ENCODE measurements at places on chromosomes 2 and 18.

GRCh38 chr2:204110338-204110741, 173.8 kb downstream of the ICOS start:
- H3K4me3 ChIP-seq, result peak overlapping the region; percentile 64
- peak; percentile 89 for DNase-seq
- peaks cover 77% of the 10 kb centered on the region for H3K4me1 ChIP-seq
- H3K27me3 ChIP-seq, result peaks cover 8% of the 10 kb centered on the region
- peak overlapping the region; percentile 80 for H3K27ac ChIP-seq
- H3K36me3 ChIP-seq, result peaks cover 4% of the 10 kb centered on the region

- no peaks in the 10 kb centered on the region for H3K36me3 ChIP-seq
- no peaks in the 10 kb centered on the region for H3K4me1 ChIP-seq
- no peak overlapping the region for H3K27ac ChIP-seq
- no peaks in the 10 kb centered on the region for H3K27me3 ChIP-seq
- H3K4me3 ChIP-seq, result no peak overlapping the region
Measured at GRCh38 chr2:138274421-138275291, 226.9 kb upstream of the SPOPL start.

GRCh38 chr2:18966131-18966530, 376.8 kb upstream of the NT5C1B start:
- H3K4me1 ChIP-seq, result no peaks in the 10 kb centered on the region
- no peaks in the 10 kb centered on the region for H3K36me3 ChIP-seq
- DNase-seq, result no peak
- H3K4me3 ChIP-seq, result no peak overlapping the region

DNA sequence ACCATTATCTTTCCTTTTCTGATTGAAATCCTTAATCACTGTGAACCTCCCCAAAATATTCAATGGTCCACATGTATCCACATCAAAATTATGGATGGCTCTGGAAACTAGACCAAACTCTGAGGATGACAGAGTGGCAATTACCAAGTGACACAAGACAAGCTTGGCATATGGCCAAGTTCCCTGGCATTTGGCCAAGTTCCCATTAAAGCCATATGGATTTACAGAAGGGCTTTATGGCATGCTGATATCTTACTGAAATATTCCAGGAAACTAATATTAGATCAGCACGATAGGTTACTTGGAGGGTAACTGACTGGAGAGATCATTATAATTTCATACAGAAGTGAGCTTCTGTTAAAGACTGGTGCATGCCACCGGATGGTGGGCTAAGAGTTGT, 21.9 kb upstream of the CERS6 start:
- no peaks in the 10 kb centered on the region for H3K36me3 ChIP-seq
- no peak for DNase-seq
- H3K27me3 ChIP-seq, result peaks cover 2% of the 10 kb centered on the region

DNA sequence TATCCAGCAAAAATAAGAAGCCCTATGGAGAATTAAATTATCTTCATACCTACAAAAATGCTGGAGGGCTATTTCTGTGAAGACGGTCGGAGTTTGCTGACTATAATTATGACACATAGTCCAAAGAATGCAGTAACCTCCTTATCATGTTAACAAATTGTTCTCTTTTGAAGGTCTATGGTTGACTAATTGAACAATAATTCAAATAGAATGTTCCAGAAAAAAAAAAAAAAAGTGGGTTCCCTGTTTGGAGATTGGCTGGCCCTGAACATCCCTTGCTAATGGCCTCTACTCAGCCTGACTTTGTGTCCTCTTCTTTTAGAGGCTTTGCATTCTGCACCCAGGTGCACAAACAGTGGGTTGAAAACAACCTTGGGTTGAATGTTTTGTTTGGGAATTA, 82.8 kb upstream of the CCBE1 start:
- peaks cover 10% of the 10 kb centered on the region for H3K27me3 ChIP-seq
- no peaks in the 10 kb centered on the region for H3K36me3 ChIP-seq
- no peaks in the 10 kb centered on the region for H3K4me1 ChIP-seq
- DNase-seq, result no peak
- no peak overlapping the region for H3K4me3 ChIP-seq
- H3K27ac ChIP-seq, result no peak overlapping the region

- no peak overlapping the region for H3K27ac ChIP-seq
- no peaks in the 10 kb centered on the region for H3K4me1 ChIP-seq
- no peaks in the 10 kb centered on the region for H3K27me3 ChIP-seq
- no peak overlapping the region for H3K4me3 ChIP-seq
- H3K36me3 ChIP-seq, result no peaks in the 10 kb centered on the region
- no peak for DNase-seq
Measured at GRCh38 chr2:62895632-62896009, 155.0 kb upstream of the OTX1 start.

DNA sequence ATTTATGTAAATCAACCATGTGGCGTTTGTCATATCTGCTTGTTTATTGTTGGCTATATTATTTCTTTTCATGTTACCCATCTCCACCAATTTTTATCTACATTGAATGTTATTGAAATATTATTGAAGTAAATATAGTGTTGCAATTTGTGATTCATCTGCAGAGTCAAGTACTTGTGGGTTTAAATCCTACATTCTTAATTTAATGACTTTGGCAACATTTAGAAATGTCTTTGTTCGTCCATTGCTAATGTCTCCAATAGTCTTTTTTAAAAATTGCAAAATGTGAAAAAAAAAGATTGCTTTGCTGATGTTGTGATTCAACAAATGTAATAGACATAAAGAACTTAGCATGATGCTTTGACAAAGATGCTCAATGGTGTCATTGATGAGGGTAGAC, 1572.8 kb upstream of the PIK3C3 start:
- H3K36me3 ChIP-seq, result no peaks in the 10 kb centered on the region
- H3K27me3 ChIP-seq, result no peaks in the 10 kb centered on the region
- no peak overlapping the region for H3K4me3 ChIP-seq
- no peak overlapping the region for H3K27ac ChIP-seq
- no peak for DNase-seq
- no peaks in the 10 kb centered on the region for H3K4me1 ChIP-seq

DNA sequence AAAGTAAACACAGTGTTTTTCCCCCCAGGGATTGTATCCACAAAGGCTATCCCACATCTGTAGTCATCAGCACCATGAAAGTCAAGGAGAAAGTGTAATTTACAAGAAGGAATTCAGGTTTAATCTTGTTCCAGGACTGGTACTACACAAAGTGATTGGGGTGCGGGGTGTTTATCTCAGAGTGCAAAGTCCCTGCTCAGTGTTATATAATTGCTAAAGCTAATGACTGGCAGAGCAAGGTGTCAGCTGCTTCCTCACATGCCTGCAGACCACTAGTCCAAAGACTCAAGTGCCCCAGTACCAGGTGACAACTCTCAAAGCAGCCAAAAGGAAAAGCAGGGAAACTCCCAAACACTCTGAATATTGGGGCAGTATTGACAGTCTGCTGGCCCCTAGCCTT, 40.4 kb upstream of the PDCL3 start:
- H3K4me3 ChIP-seq, result no peak overlapping the region
- H3K27ac ChIP-seq, result no peak overlapping the region
- no peaks in the 10 kb centered on the region for H3K4me1 ChIP-seq
- peaks cover 1% of the 10 kb centered on the region for H3K27me3 ChIP-seq
- H3K36me3 ChIP-seq, result no peaks in the 10 kb centered on the region

GRCh38 chr2:198973181-198973580, 484.6 kb downstream of the SATB2 start:
- no peaks in the 10 kb centered on the region for H3K36me3 ChIP-seq

DNA sequence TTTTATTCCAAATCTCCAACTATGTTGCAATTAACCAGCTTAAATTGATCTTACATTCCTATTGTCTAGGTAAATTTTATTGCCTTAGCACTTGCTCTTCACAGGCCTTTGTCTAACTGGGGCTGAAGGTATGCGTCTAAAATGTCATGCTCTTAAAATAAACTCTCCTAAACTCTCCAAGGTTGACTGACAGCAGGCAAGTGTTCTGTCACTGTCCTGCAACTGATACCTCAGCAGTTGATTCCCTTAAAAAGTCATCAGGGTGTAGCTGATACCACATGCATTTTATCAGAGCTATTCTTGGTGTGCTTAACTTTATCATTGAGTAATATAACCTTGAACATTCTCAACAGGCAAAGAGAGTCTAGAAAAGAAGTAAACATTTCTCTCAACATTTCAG, 680 bp downstream of the TTN start:
- no peak overlapping the region for H3K4me3 ChIP-seq
- DNase-seq, result no peak
- no peaks in the 10 kb centered on the region for H3K36me3 ChIP-seq

DNA sequence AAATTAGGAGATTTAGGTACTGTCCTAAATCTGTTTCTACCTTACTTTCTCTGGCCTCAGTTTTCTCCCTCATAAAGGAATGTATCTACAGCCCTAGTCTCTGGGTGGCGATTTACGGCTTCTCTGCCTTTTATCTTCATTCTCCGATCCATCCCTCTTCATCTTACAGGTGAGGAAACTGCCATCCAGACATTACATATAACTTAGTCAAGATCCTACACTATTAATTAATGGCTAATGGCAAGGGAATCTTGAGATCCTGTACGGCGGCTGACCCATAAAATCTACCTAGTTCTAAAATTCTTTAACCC, 386 bp upstream of the YIPF4 start:
- peaks cover 13% of the 10 kb centered on the region for H3K36me3 ChIP-seq
- peaks cover 5% of the 10 kb centered on the region for H3K27me3 ChIP-seq
- no peak for DNase-seq
- peak overlapping the region; percentile 88 for H3K27ac ChIP-seq
- peak overlapping the region; percentile 81 for H3K4me3 ChIP-seq
- H3K4me1 ChIP-seq, result peaks cover 22% of the 10 kb centered on the region

- no peak overlapping the region for H3K4me3 ChIP-seq
- H3K27me3 ChIP-seq, result no peaks in the 10 kb centered on the region
- DNase-seq, result no peak
- no peaks in the 10 kb centered on the region for H3K4me1 ChIP-seq
Measured at GRCh38 chr2:206311026-206311425, 36.6 kb downstream of the ZDBF2 start.

DNA sequence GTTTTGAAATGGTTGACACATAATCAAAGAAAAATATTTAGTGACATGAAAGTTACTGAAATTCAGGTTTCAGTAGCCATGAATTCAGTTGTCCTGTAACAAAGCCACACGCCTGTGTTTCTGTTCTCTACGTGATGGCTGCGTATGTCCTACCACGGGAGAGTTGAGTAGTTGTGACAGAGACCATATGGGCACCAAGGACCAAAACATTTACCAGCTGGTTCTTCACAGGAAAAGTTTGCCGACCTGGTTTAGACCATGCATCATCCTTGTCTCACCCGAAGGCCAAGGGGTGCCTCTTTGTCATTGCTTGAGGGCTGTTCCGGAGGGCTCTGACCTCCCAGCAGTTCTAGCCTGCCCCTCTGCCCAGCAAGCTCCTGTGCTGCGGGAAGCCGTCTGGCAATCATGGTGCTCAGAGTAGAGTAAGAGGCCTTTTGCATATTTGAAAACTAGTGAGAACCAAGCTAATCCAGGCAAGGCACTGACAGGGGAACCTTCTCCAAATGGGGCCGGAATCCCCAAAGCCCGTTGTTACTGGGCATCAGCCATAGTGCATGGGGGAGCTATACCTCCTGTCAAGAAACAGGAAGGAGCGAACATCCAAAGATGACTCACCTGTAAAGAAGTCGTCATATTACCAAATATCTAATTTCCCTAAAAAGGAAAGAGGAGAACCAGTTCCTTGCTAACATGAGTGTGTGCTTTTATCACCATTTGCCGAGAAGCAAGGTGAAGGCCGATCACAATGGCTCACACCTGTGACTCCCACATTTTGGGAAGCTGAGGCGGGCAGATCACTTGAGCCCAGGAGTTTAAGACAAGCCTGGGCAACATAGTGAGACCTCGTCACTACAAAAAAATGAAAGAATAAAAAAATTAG, 92.6 kb upstream of the RAB12 start:
- H3K4me1 ChIP-seq, result no peaks in the 10 kb centered on the region
- no peak overlapping the region for H3K4me3 ChIP-seq
- no peaks in the 10 kb centered on the region for H3K36me3 ChIP-seq
- DNase-seq, result no peak

DNA sequence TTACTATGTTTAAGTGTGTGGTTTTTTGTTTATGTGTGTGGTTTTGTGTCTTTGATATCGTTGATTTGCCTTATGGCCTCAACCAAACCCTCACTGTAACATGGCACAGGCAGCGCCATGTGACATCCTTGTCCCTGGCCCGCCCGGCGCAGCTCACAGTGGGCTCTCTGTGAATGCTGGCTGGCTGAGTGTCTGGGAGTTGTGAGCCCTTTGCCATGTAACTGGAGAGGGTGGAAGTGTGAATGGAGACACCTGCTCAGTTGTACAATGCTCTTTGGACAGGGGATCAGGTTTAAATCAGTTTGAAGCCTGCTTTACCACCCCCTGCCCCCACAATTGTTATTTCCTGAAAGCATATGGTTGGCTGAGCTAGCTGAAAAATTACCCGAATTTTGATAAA, 41.8 kb downstream of the TCF7L1 start:
- peaks cover 11% of the 10 kb centered on the region for H3K4me1 ChIP-seq
- H3K4me3 ChIP-seq, result no peak overlapping the region
- H3K27ac ChIP-seq, result no peak overlapping the region

DNA sequence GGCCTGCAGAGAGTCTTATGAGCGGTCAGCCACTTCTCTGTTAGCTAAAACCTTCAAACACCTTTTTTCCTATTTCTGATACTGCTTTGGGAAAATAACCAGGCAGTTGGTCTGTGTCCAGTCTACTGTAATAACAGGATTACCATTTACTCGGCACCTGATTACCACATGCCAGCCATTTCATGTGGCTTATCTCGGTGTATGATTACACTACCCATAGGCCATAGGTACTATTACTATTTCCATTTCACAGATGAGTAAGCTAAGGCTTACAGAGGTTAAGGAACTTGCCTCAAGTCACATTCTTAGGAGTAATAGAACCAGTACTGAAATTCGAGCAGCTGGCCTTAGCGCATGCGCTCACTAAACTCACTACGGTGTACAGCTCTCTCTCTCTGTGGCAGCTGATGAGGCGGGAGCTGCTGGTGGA, 147.2 kb upstream of the L3MBTL4 start:
- no peaks in the 10 kb centered on the region for H3K27me3 ChIP-seq
- no peaks in the 10 kb centered on the region for H3K36me3 ChIP-seq
- no peak overlapping the region for H3K4me3 ChIP-seq
- no peak overlapping the region for H3K27ac ChIP-seq
- no peaks in the 10 kb centered on the region for H3K4me1 ChIP-seq
